Right cardiac atrium (tissue), 5 donors: ENCODE measurements at places on chromosomes 13 and 19. TPM values are rescaled to one million over a fixed set of nuclear protein-coding genes. Genes with fewer than 3 reads are reported as not detected.

Gene ADGRE2
- 0.25 TPM for polyA plus RNA-seq

Gene ZNF529
- polyA plus RNA-seq: 7.4 TPM

Gene KRTDAP
- 0.29 TPM for polyA plus RNA-seq

Gene IGSF23
- polyA plus RNA-seq: not detected

Gene ZNF888
- polyA plus RNA-seq: 1.00 TPM

Gene RGL3
- polyA plus RNA-seq: 16.1 TPM

Gene GIPC3
- 1.2 TPM for polyA plus RNA-seq

Gene ZNF223
- 3.6 TPM for polyA plus RNA-seq

Gene FFAR3
- polyA plus RNA-seq: 0.05 TPM

Gene ZNF98
- 0.70 TPM for polyA plus RNA-seq

Gene ZNF540
- 6.5 TPM for polyA plus RNA-seq
